Activated T-helper 1 cell treated with anti-CD3 and anti-CD28 coated beads, Interleukin-2, amount 50 U/mL, for 16 hours (primary cell): ENCODE measurements at places on chromosomes 16 and 17.

GRCh38 chr16:50718761-50719400 is 23.0 kb upstream of the CYLD start:
- no peak for DNase-seq

DNA sequence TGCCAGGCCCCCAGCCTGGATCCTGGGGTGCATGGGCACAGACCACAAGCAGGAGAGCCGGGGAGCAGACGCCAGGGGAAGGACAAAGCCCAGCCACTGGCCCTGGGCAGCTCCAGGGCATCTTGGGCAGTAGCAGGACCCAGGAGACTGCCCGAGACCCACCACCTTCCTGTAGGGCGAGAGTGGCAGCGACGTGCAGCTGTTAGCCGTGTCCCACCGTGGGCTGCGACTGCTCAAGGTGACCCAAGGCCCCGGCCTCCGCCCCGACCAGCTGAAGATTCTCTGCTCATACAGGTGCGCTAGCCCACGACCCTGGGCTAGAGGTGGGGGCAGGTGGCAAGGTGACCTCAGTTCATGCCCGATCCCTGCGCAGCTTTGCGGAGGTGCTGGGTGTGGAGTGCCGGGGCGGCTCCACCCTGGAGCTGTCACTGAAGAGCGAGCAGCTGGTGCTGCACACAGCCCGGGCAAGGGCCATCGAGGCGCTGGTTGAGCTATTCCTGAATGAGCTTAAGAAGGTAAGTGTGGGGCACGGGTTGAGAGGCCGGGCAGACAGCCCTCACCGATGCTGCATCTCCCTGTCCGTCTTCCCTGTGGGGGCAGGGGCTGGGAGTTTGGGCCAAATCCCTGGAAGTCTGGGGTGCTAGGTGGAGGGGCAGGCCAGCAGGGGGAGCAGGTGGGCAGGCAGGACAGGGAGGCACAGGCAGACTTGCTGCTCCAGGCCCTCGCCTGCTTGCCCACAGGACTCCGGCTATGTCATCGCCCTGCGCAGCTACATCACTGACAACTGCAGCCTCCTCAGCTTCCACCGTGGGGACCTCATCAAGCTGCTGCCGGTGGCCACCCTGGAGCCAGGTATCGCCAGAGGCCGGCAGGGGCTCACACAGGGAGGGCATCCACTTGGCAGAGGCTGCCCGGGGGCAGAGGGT is 13.5 kb upstream of the SMIM5 start:
- no peak for DNase-seq

- DNase-seq, result no peak
Measured at GRCh38 chr17:67992548-67993152, 3.6 kb downstream of the C17orf58 start.

GRCh38 chr16:31301708-31302400 is 42.1 kb downstream of the ITGAM start:
- no peak for DNase-seq

- no peak for DNase-seq
Measured at GRCh38 chr17:55301521-55302406, 37.0 kb downstream of the HLF start.

DNA sequence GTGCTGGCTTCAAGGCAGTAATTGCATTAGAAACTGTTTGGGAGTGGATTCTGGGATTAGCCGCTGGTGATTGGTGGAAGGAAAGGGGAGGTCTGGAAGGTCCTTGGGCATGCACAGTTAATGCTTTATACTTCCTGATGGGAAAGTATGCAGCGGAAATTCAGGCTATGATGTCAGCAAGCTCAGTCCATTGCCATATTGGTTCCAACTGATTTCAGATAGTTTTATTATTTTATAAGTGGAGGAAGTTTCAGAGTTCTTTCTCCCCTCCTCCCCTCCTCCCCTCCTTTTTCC is 8.1 kb upstream of the CMTR2 start:
- DNase-seq, result no peak

DNA sequence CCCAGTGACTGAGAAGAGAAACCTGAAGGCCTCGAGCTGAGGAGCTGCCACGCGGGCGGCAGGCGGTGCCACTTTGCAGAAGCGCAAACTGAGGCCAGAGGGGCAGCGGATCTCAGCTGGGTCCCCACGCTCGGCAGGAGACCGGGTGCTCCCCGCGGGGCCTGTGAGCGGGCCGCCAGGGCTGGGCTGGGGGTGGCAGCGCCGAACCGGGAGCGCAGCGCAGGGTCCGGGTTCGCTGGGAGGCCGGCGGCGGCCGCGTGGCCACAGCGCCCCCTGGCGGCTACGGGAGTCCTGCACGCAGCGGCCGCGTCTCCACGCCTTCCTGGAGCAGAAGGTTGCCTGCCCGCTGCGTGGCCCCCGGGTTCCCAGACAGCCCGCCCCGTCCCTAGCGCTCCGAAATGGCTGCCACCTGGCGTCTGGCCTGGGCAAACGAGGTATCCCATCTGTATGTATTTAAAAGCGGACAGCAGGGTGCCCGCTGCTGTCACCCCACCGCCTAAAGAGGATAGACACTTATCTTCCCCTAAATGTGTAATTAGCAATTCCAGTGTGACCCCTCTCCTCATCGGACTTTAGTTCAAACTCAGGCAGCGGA is 96.1 kb upstream of the CDH5 start:
- peak; percentile 33 for DNase-seq

DNA sequence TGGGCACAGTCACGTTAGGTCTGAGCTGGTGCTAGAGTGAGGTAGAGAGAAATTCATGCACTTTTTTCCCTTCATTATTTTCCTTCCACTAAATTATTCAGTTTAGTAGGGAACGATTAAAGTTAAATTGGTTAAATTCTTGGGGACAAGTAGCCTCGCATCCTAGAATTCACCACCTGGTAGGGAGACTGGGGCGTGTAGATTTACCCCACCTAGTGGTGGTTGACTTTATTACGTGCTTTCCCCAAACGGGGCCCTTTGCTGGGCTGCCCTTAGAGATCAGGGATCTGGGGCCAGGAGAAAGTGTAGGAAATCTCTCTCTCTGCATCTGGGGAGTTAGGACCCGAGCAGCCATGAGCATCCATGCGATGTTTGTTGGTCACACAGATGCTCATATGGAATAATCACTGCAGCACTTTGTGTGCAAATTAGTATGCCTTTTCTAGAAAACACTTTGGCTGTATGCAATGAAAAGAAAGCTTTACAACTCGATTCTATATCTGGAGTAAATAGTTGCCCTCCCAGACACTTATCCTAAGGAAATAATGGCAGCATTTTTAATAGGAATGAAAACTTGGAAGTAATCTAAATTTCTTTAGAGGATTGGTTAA is 107.0 kb downstream of the PLCG2 start:
- DNase-seq, result no peak

DNA sequence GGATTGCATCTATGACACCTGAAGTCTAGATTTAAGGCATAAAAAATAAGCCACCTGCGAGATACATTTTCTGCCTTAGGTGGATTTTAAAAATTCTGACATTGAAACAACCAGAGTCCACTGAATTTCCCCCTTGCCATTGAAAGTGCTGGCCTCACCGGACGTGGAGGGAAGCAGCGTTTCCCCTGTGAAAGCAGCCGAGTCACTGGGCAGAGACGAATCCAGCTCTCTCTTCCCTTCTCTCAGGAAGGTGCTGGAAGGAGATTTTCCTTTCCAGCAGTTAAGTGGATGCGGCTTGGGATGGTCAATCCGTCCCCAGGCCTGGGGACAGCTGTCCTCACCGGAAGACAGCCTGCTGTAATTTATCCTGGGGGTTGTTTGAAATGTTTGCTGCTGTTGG is 270.9 kb upstream of the FOXF1 start:
- DNase-seq, result no peak

GRCh38 chr17:12554251-12554650 is 111.4 kb upstream of the MYOCD start:
- no peak for DNase-seq

DNA sequence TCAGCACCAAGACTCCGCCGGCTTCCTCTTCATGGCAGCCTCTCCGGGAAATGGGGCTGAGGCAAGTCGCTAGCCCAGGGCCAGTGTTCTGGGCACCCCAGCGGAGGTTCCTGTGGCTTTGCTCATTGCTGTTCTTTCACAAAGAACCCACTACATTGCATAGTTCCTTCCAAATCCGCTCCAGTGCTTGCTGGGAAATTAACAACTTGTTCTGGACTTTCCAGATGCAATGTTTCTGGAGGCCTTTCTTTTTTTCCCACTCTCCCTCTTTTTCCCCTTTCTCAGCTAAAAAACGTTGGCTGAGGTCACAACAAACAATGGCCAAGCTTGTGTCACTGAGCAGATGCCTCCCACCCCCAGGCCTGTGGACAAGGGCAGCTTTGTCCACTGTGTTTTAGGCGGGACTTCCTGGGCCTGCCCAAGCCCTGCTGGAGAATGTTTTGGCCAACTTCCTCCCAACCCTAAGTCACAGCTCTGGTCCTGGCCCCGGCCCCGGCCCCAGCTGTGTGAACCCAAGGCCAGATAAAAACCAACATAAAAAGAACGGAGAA is 131.5 kb upstream of the RCVRN start:
- DNase-seq, result no peak

DNA sequence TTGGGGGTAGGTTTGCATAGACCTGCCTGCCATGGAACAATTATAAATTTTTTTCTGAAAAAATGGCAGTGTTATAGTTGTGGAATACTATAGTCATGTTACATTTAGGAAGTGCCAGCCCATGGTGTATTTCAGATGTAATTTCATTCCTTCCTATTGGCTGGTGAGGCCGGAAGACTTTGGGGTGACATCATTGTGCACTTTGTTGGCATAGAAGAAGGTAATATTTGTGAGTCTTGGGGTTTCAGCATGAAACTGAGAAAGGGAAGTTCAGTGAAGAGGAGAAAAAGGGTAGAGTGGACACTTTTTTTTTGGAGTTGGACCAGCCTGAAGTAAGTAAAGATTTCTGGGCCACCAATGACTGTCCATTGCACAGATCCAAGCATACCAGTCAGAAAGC is 16.0 kb upstream of the HEATR6 start:
- DNase-seq, result no peak

DNA sequence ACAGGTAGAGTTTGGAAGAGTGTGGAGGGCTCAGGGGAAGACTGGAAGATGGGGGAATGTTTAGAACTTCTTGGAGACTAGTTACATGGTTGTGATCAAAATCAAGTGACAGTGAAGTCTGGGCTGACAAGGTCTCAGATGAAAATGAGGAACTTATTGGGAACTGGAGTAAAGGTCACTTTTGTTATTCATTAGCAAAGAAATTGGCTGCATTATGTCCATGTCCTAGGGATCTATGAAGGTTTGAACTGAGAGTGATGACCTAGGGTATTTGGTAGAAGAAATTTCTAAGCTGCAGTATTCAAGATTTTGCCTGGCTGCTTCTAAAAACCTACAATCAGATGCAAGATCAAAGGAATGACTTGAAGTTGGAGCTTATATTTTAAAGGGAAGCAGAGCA is 747.1 kb downstream of the KCNJ2 start:
- DNase-seq, result no peak

- DNase-seq, result no peak
Measured at GRCh38 chr16:67164599-67165061, at the start of gene HSF4. Gene HSF4, plus strand, starts transcription at chr16:67164745. Its CDS starts 67 bp downstream, at chr16:67164812.

GRCh38 chr16:17211797-17212196 is 259.0 kb downstream of the XYLT1 start:
- DNase-seq, result no peak

DNA sequence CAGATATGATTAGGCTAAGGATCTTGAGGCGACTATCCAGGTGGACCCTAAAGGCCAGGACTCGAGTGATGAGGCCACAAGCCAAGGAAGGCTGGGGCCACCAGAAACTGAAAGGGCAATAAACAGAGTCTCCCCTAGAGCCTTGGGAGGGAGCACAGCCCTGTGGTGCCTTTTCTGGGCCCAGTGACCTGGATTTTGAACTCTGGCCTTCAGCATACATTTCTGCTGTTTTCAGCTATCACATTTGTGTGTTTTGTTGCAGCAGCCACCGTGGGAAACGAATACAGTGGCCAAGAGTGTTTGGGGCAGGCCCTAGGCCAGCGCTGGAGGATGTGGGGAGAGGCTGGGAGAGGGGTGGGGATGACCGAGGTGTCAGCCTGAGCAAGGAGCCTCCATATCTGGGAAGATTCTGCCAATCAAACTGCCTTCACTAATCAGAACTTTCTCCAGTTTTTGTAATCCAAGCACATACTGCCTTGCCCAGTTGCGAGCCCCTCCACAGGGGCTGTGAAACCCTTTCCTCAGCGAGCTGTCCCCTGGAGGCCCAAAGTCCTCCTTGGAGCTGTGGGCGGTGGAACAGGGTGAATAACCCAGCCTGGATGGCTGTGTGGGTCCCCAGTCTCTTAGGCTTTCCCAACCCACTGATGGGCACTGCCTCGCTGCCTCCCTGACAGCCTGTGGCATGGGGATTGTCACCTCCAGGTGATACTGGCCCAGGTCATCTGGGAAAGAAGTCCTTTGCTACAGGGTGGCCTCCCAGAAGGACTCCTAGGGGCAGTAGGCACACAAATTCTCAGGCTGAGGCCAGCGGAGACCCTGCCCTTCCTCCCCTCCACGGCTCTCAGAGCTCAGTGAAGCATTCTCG is 16.8 kb downstream of the B9D1 start:
- no peak for DNase-seq
